GM23248 (cell line): ENCODE measurements at places on chromosomes 11 and 22.

GRCh38 chr11:6418557-6419008, 311 bp downstream of the APBB1 start:
- DNase-seq, result no peak

GRCh38 chr22:41857155-41857859, 24.4 kb downstream of the SREBF2 start:
- DNase-seq, result peak; percentile 85

- no peak for DNase-seq
These were observed 231.7 kb upstream of the NARS2 start for GRCh38 chr11:78806214-78807004.

DNA sequence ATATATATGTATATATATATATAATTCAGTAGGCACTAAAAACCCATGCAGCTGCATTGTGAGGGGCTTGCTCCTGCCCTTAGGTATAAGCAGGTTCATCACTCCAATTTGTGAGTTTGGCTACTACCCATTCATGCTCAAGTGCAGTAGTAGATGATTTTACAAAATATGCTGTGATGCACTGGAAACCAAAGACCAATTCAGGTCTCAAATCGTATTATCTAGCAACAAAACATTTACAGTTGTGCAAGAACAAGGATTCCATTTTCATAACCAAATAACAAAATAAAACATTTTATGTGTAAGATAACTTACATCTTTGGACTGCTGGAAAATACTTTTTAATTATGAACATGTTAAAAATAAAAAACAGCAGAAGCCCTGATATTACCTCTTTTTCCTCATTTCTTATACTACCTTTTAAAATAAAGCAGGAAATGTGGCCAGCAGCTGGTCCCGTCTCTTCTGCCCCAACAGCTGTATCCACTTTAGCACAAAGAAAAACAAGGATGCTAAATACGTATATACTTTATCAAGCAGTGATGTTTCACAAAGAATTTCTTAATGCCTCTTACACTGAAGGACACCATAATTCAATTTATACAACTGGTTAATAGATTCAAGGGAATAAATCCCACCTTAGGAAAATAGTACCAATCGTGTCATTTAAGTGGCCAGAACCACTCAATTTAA, 2.8 kb downstream of the CREBZF start:
- peak; percentile 60 for DNase-seq
